ENCODE measurements at places on chromosomes 3 and 15.

DNA sequence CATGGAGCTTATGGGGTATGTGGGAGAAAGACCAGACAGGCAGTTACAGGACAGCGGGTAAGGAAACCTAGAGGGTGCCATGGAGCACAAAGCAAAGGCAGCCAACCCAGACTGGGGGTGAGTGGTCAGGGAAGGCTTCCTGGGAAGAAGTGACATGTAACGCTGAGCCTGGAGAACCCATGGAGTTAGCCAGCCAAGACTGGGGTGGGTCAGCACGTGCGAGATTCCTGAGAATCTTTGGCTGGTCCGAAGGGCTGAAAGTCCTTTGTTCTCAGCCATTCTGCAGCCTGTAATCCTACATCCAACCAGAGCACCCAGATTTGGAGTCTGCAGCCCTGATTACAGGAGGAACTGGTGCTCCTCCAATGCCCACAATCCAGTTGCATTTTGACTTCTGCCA is 120.1 kb upstream of the WNT5A start:
- DNase-seq, result no peak

GRCh38 chr3:51975852-51976549 is 1.1 kb downstream of the ABHD14A start:
- no peak for DNase-seq

DNA sequence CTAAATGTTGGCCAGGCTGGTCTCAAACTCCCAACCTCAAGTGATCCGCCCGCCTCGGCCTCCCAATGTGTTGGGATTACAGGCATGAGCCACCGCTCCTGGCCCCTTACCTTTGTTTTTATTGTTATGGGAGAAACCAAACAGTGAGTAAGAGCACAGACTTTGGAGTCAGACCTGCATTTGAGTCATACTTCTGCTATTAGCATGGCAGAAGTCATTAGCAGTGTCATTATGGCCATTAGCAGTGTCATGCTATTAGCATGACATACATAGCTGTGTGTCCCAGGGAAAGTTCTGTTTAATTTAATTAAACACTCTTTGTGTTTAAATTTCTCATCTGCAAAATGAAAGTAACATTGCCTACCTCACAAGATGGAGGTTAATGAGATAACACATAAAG is 54.8 kb downstream of the SQOR start:
- DNase-seq, result no peak

GRCh38 chr3:146166415-146166821 is 5.4 kb upstream of the PLOD2 start:
- peak; percentile 85 for DNase-seq

DNA sequence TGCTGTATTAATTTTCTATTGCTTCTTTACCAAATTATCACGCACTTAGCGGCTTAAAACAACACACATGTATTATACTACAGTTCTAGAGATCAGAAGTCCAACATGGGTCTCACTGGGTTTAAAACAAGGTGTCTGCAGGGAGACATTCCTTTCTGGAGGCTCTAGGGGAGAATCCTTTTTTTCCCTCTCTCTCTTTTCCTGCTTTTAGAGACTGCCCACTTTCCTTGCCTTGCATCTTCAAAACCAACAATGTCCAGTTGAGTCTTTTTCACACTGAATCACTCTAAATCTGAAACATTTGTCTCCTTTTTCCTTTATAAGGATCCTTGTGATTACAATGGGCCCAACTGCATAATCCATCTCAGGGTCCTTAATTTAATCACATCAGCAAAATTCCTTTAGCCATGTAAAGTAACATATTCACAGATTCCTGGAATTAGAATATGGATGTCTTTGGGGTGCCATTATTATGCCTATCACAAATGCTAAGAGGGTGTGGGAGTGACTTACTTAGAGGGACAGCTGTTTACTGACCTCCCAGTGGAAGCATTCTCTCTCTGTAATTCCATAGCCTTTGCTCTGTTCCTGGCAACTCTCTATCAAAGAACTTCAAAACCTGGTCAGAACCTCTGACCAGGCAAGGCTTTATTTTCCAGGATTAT is 21.8 kb downstream of the CD200 start:
- DNase-seq, result no peak

GRCh38 chr3:195767792-195768191 is 43.9 kb downstream of the MUC4 start:
- no peak for DNase-seq

DNA sequence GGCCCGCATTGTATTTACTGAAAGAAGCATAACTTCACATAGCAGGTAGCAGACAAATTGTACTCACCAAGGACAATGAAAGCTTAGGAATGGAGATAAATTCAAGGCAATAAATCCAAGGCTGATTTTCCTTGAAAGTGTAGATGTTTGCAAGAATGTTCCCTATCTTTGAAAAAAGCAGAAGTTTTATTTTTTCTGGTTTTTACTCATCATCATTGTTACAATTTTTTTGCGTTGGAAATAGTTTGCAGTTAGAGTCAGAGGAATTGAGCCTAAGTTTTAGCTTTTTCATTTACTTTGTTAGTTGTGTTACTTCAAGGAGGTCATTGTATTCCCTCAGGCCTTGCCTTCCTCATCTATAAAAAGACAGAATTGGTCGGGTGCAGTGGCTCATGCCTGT is 213.9 kb upstream of the TBL1XR1 start:
- DNase-seq, result no peak

GRCh38 chr3:172256101-172256734 is 192.0 kb downstream of the GHSR start:
- peak; percentile 36 for DNase-seq

DNA sequence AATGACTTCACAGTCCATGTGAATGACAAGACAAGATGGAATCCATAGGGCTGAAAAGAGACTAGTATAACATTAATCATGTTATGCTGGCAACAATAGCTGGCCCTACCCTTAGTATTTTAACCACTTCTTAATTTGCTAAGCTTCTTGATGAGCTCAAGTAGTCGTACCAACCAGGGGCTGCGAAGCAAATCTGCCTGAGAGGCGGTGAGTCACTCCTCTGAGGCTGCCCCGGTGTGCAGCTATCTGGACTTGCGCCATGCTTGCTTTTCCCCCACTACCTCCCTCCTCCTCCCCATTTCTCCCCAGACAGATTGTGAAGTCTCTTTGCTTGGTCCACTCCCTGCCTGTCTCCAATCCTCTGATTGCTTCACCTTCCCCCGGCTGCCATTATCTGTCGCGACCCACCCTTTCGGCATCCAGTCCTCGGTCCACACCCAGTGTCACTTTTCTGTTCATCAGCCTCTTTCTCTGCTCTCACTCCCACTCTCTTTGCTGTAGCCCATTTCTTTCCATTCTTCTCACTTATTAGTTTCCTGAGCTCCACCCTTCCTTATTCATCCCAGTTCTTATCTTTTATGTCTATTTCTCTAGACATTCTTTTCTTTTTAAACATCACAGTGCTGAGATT is 42.7 kb downstream of the DUT start:
- no peak for DNase-seq

DNA sequence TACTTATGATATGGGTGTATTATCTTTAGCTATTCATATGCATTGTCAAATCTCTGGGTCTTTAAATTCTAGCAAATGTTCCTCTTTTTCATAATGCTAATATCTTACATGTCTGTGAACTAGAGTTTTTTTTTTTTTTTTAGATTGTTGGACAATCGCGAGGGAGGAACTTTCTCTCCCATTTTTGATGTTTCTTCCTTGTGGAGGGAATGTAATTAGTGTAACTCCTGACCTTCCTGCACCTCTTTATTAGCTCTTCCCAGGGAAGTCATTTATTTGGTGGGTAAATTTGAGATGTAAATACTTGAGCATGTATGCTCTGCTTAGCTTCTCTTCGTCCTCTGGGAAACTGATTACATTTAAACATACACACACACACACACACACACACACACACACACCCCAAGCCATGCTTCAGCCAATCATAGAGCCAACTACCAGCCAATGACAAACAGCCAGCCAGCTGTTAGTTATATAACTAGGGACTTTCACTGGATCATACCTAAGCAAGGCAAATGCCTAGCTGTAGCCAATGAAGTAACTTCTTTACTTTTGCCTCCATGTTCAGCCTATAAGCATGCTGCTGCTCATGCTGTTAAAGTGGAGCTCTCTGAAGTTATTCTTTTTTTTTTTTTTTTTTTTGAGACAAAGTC is 8.3 kb upstream of the USP8 start:
- DNase-seq, result no peak

GRCh38 chr15:77599899-77600298 is 32.8 kb downstream of the LINGO1 start:
- DNase-seq, result no peak

DNA sequence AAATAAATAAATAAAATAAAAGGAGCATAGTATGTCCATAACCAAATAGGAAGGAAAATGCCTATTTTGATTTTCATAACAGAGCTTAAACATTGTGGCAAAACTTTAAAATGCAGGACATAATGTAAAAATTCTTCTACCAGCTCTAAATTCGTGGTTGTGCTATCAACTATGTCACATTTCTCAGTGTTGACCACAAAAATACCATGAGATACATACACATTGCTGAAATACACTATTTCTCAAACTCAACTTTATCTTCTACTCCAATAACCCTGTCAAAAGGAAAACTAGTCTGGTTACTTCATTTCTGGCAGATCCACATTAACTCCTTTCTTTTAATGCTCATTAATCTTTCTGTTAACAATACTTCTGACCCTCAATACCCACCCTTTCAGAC is 523.2 kb downstream of the FHIT start:
- no peak for DNase-seq

DNA sequence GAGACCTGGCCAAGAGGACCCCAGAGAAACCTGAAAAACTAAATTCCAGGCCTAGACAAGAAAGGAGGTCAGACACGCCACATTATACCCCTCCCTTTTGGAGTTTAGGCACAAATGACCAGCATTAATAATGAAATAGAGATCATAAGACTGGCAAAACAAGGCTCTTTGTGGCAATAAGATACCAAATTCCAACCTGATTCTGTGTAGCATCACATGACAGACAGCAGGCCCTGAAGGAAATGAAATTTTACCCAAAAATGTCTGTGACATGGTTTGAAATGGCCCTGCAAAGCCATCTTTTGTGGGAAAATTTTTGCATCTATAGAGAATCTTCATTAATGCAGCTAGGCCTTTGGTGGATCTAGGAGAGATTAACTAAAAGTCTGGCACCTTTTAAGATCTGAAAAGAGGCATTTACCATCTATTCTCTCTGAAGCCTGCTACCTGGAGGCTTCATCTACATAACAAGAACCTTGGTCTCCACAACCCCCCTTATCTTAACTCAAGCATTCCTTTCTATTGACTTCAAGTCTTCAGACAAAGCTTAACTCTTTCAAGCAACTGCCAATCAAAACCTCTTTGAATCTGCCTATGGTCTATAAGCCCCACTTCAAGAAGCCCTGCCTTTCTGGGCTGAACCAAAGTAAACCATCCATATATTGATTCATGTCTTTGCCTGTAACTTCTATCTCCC is 8.0 kb downstream of the FAM174B start:
- no peak for DNase-seq

- DNase-seq, result no peak
Measured at GRCh38 chr3:70992131-70992530, 591.4 kb downstream of the FOXP1 start.

GRCh38 chr15:49673861-49674260 is 53.0 kb downstream of the DTWD1 start:
- no peak for DNase-seq

- no peak for DNase-seq
Measured at GRCh38 chr3:14448756-14449727, 46.6 kb downstream of the SLC6A6 start.

DNA sequence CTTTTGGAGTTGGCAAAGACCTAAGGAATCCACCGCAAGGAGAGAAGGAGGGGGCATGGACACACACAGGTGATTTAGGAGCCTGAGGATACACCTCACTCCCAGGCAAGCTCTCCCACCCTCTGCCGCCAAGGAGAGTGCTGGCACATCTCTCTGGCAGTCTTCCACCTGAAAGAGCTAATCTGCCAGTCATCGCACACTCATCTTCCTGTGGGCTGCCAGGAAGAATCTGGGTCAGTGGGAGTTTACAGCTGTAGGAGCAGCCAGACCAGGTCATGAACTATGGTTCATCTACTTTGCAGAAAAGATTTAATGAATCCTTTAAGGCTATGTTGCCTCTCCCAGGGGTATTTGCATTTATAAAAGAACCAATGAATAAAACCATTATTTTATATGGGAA is 170.6 kb upstream of the TSC22D2 start:
- DNase-seq, result no peak

DNA sequence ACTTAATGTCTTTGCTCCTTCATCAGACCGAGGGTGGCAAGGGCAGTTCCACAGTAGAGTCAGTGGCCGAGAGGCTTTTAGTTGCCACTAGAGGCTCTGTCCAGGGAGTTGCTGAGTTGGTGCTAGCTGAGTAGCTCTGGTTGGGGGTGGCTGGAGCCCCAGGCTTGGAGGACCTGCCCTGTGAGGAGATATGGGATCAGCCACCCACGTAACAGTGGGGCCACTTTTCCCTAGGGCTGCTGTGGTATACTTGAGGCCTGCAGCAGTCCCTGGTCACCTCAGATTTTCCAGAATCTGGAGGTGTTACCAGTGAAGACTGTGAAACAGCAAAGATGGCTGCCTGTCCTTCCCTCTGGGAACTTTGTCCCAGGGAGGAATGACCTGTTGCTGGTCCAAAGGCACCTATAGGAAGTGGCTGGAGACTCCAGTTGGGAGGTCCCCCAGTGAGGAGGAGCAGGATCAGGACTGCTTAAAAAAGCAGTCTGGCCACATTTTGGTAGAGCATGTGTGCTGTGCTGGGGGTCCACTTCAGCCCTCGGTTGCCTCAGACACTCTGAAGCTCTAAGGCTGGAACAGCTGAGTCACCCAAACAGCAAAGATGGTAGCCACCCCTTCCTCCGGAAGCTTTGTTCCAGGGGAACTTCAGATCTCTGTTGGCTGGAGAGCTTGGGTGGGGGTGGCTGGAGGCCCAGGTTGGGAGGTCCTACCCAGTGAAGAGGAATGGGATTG is 72.9 kb downstream of the AKAP13 start:
- DNase-seq, result no peak

DNA sequence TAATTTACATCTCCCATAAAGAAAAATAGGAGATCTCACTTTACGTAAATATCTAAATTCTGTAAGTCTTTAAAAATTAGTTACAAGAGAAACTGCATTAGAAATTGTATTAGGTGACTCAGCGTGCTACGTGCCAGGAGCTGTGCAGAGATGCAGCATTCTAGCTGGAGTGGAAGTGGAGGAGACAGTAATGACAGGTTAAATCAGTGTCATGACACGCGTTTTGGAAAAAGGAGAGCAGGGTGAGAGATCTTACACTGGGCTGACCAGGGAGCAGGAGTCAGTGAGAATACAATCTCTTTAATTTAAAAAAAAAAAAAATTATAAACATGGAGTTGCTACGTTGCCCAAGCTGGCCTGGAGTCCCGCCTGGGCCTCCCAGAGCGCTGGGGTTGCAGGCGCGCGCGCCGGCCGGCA is 635 bp downstream of the TUBGCP5 start:
- DNase-seq, result no peak

Measured in AG04449 (cell line).